ENCODE measurements at places on chromosomes 4 and X. TPM values are rescaled to one million over a fixed set of nuclear protein-coding genes. Genes with fewer than 3 reads are reported as not detected.

NFKB1 gene
- total RNA-seq = 48.8 TPM

TRMT44 gene
- total RNA-seq = 24.2 TPM

ANK2 gene
- total RNA-seq = 12.0 TPM

DNA sequence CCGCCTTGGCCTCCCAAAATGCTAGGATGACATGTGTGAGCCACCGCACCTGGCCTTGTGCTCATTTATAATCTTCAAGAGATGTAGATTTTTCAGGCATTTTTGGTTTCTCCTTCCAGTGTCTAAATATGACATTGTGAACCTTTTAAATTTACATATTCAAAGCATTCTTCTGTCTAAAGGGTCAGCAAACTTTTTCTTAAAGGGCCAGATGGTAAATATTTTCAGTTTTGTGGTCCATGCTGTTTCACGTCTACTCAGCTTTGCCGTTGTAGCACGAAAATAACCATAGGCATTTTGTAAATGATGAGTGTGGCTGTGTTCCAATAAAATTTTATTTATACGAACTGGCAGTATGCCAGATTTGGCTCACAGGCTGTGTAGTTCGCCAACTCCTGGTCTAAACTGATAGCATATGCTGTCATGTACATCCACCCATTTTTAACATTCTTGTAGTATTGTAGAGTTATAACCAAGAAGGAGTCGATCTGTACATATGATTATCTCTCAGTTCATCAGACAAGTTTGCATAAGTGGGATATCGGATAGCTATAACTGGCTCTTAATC lies 12.7 kb upstream of the GCNA start:
- H3K27ac ChIP-seq = no peak overlapping the region
- H3K36me3 ChIP-seq = peaks cover 86% of the 10 kb centered on the region
- no peak for DNase-seq
- no peaks in the 10 kb centered on the region for H3K27me3 ChIP-seq
- no peaks in the 10 kb centered on the region for H3K4me1 ChIP-seq
- no peak overlapping the region for H3K4me3 ChIP-seq

DNA sequence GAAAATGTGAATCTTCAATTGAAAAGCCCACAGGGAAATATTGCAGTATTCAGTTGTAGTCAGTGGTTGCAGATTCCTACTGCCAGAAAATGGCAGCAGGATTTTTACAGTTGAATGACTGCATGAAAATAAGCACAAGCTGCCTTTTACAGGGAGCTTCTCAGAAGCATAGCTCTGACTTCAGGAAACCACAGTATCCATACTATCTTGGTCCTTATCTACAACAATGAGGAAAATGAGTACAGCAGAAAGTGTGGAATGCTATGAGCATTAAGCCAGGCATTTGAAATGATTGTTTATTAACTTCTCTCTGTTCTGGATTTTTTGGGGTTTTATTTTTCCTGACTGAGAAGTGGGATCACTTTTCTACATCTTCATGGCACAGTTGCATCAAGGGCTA lies 34.6 kb upstream of the PRRG1 start:
- no peak overlapping the region for H3K27ac ChIP-seq
- H3K27me3 ChIP-seq = no peaks in the 10 kb centered on the region
- DNase-seq = no peak
- no peaks in the 10 kb centered on the region for H3K36me3 ChIP-seq
- H3K4me3 ChIP-seq = no peak overlapping the region

- peak; percentile 69 for DNase-seq
- H3K4me1 ChIP-seq = peaks cover 10% of the 10 kb centered on the region
- no peaks in the 10 kb centered on the region for H3K36me3 ChIP-seq
- no peak overlapping the region for H3K4me3 ChIP-seq
- no peaks in the 10 kb centered on the region for H3K27me3 ChIP-seq
Observed at GRCh38 chr4:41375561-41375960, 118.8 kb downstream of the UCHL1 start.

- H3K4me3 ChIP-seq = no peak overlapping the region
- no peaks in the 10 kb centered on the region for H3K4me1 ChIP-seq
- no peaks in the 10 kb centered on the region for H3K36me3 ChIP-seq
Observed at GRCh38 chrX:26262121-26262523, 46.2 kb downstream of the MAGEB5 start.

- no peaks in the 10 kb centered on the region for H3K27me3 ChIP-seq
- H3K36me3 ChIP-seq = no peaks in the 10 kb centered on the region
- DNase-seq = no peak
- no peak overlapping the region for H3K4me3 ChIP-seq
- H3K4me1 ChIP-seq = no peaks in the 10 kb centered on the region
- no peak overlapping the region for H3K27ac ChIP-seq
Observed at GRCh38 chr4:129254526-129254925, 158.6 kb downstream of the C4orf33 start.

DNA sequence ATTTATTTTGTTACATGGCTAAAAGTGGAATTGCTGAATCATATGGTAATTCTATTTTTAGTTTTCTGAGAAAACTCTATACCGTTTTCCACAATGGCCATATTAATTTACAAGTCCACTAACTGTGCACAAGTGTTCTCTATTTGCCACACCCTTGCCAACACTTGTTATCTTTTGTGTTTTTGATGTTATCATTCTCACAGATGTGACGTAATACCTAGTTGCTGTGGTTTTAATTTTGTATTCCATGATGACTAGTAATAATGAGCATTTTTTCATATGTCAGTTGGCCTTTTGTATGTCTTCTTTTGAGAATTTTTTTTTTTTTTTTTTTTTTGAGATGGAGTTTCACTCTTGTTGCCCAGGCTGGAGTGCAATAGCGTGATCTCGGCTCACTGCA lies 164.2 kb upstream of the SPANXN4 start:
- no peaks in the 10 kb centered on the region for H3K36me3 ChIP-seq
- H3K4me1 ChIP-seq = no peaks in the 10 kb centered on the region
- H3K4me3 ChIP-seq = no peak overlapping the region

- no peak overlapping the region for H3K4me3 ChIP-seq
- peaks cover 19% of the 10 kb centered on the region for H3K4me1 ChIP-seq
- H3K27me3 ChIP-seq = no peaks in the 10 kb centered on the region
Observed at GRCh38 chr4:55355555-55355954, 9.5 kb downstream of the SRD5A3 start.

DNA sequence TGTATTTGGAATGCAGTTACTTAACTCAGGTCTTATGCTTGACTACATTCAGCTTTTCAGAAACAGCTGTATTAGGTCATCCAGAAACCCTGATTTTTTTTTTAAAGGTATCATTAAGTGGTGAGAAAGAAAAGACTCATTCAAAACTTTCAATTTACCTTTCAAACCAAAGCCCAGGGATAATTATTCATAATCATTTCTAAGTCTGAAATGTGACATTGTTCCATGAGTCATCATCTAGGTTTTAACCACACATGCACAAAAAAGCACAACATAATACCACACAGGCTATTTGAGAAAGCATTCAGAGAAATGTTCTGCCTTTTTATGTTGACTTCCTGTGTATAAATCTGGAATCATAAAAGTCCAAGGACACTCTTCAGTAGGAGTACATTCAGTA lies 288.2 kb downstream of the IL1RAPL2 start:
- H3K27ac ChIP-seq = no peak overlapping the region
- H3K4me1 ChIP-seq = no peaks in the 10 kb centered on the region
- no peak for DNase-seq
- H3K36me3 ChIP-seq = no peaks in the 10 kb centered on the region
- H3K27me3 ChIP-seq = no peaks in the 10 kb centered on the region

DNA sequence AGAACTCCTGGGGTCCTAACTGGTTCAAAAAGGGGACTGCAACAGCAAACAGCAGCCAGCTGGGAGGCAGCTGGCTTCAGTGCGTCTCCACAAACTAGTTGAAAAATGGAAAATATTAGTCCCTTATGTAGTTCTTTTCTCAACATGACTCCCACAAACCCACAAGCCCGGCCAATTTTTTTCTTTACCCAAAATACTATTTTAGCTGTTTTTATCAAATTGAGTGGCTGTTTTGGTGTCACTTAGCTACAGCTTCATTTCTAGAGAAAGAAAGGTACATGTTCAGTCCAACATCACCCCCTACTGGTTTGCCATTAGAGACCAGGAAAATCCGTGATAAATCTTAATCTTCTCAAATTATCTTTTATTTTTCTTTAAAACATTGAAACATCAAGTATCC lies 97.2 kb downstream of the GUCY2F start:
- H3K36me3 ChIP-seq = no peaks in the 10 kb centered on the region
- no peak overlapping the region for H3K4me3 ChIP-seq
- no peaks in the 10 kb centered on the region for H3K27me3 ChIP-seq
- no peak for DNase-seq
- no peaks in the 10 kb centered on the region for H3K4me1 ChIP-seq

- no peak for DNase-seq
- no peak overlapping the region for H3K27ac ChIP-seq
- H3K27me3 ChIP-seq = no peaks in the 10 kb centered on the region
Observed at GRCh38 chr4:120156120-120156718, 89.6 kb upstream of the MAD2L1 start.

- H3K36me3 ChIP-seq = no peaks in the 10 kb centered on the region
- H3K4me1 ChIP-seq = peaks cover 8% of the 10 kb centered on the region
- no peaks in the 10 kb centered on the region for H3K27me3 ChIP-seq
- H3K4me3 ChIP-seq = no peak overlapping the region
Observed at GRCh38 chr4:78764498-78764961, 11.6 kb upstream of the BMP2K start.
